NCI-H1048 (cell line): ENCODE measurements at places on chromosomes 16 and 17.

- DNase-seq: no peak
These were observed 35.4 kb downstream of the SNX20 start for GRCh38 chr16:50645563-50646220.

GRCh38 chr16:50419116-50419515 is 50.3 kb upstream of the BRD7 start:
- DNase-seq: no peak

DNA sequence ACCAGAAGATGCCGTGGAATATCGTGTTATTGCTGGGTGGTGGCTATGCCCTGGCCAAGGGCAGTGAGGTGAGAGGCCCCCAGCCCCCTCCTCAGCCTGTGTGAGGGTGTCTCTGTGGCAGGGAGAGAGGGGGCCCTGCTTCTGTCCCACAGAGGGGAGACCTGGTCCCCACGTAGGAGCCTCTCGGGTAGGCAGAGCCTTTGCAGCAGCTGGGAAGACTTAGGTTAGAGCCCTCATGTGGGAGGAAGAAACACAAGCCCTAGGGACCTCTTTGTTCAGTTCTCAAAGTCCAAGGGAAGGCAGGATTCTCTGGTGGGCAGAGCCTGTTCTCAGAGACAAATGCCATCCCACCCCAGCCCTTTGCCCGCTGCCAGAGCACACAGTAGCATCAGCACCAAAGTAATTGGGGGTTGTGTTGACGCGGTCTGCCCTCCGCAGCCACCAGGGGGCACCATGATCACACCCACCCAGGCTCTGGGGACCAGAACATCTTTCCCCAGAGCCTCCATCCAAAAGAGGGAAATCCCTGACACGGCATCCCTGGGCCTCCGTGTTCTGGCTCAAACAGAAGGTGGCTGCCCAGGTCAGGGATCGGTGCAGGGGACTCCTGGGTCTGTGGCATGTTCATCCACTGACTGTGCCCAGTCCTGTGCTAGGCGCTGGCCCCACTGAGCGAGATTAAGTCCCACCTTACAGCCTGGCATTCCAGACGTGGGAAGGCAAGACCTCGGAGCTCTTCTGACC is 11.5 kb upstream of the FOXN1 start:
- peak; percentile 16 for DNase-seq

GRCh38 chr17:35801583-35802224 is 6.3 kb upstream of the MMP28 start:
- DNase-seq: no peak

- DNase-seq: no peak
These were observed 394.0 kb downstream of the KCNJ2 start for GRCh38 chr17:70563281-70563820.

GRCh38 chr17:10032118-10032852 is 127.2 kb upstream of the RCVRN start:
- DNase-seq: no peak

- no peak for DNase-seq
These were observed 10.9 kb downstream of the ZACN start for GRCh38 chr17:76089680-76090516.

GRCh38 chr17:65609749-65610148 is 48.3 kb upstream of the AXIN2 start:
- DNase-seq: no peak

DNA sequence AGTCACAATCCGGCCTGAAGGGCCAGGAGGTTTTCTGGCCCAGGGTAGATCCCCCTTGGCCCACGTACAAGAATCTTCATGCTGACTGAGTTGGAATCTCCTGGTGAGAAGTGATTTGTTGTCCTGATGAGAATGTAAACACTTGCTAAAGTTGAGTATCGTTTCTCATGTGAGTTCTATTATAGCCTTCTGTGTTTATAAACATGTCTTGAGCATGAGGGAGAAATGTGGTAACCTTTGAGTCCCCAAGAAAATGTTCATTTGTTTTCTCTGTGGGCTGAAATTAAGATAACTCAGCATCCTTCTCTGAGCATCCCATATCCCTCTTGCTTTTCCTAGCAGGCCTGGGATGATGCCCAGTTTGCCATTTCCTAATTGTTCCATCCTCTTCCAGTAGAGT is 204.8 kb downstream of the FTO start:
- DNase-seq: no peak

DNA sequence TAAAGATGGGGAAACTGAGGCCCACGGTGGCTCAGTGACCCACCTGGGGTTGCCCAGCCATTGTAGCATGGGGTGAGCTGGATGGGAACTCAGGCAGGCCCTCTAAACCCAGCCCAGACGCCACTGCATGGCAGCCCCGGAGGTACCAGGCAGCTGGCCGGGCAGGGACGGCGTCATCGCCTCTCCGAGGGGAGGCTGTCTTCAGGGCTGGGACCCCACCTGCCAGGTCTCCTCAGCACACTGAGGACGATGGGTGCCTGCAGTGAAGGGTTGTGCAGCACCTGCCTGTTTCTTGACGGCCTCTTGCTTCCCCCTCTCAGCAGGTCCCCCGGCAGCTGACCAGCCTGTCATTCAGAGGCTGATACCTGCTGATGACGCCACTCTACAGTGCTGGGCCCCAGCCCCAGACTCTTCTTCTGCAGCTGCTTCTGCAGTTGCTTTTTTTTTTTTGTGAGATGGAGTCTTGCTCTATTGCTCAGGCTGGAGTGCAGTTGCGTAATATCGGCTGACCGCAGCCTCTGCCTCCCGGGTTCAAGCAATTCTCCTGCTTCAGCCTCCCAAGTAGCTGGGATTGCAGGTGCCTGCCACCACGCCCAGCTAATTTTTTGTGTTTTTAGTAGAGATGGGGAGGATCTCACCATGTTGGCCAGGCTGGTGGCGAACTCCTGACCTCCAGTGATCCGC is 24.7 kb downstream of the RNF213 start:
- no peak for DNase-seq

DNA sequence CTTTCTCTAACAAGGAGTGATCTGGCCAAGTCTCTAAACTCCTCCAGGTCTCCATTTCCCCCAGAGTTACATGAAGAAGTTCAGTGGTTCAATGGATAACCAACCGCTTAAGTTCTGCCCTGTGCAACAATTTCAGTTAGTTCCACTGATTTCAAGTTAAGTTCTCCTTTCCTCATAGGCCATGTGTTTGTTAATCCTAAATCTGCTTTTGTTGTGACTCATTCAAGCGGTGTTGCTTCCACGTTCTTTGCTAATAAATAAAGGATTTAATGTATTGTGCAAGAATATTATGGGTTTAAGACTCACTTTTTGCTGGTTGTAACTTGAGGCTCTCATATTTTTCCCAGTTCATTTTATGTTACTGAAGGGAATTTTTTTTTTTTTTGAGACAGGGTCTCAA is 36.3 kb downstream of the GNA13 start:
- no peak for DNase-seq

GRCh38 chr17:64599187-64599676 is 62.9 kb downstream of the SMURF2 start:
- DNase-seq: no peak
